ENCODE measurements at places on chromosomes 2 and 18.

DNA sequence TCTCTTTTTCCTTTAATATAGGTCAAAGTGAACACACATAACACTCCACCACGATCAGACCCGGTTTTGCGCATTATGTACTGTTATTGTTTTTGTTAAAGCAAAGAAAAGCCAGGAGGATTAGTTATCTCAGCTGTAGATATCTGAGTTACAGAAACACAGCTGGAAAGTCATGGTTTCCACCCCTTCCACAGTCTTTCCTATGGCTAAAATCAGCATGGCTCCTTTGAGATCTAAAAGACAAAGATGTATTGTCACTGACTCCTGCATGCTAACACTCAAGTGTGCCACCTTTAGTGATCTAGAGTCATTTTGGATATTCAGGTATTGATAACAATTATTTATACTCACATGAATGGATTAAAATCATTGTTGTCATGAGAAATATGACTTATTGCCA lies 260.0 kb downstream of the FIGN start:
- no peak for DNase-seq

- no peak for DNase-seq
Measured at GRCh38 chr2:60569680-60570111, 16.2 kb upstream of the BCL11A start.

GRCh38 chr18:76259096-76259495 lies 235.9 kb downstream of the ZNF516 start:
- DNase-seq, result no peak

- DNase-seq, result no peak
Measured at GRCh38 chr2:160165081-160165480, 35.0 kb downstream of the ITGB6 start.

DNA sequence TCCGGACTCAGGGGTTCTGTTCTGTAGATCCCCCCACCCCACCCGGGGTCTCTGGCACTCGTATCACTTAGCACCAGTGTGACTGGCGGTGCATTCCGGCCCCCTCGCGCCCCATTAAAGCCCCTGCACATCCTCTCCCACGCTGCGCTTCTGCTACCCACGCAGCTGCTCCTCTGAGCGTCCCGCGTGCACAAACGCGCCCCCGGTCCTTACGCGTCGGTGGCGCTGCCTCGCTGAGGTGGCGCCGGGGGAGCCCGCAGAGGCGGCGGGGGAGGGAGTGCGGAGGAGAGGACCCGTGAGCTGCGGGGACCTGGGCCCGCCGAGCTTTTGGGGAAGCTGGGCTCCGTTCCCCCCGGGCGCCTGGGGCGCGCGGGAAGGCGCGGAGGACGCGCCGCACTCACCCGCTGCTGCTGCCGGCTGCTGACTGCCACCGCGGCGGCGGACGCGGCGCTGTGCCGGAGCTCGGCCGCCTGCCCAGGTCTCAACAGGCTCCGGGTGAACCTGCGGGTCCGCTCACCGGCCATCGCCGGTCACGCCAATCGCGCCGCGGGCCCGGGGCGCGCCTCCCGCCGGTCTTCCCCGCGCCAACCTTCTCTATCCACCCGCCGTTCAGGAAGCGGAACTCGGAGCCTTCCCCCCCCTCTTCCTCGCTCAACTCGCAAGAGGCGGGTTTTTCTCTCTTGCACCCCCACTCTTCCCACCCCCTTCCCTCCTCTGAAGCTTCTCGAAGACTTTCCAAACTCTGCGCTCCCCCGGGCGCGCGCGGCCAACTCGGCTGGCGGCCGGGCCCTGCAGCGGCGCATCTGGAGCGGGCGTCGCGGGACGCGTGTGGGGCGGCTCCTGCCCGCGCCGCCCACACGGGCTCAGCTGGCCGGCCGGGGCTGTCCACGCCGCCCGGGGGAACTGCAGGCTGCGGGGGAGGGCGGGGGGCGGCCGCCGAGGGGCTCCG lies at the start of gene DOCK10:
Gene DOCK10 (minus strand): TSS at position 618 of the 949 bp plus-strand sequence. CDS start 94 bp downstream, at position 524.
- DNase-seq, result no peak

DNA sequence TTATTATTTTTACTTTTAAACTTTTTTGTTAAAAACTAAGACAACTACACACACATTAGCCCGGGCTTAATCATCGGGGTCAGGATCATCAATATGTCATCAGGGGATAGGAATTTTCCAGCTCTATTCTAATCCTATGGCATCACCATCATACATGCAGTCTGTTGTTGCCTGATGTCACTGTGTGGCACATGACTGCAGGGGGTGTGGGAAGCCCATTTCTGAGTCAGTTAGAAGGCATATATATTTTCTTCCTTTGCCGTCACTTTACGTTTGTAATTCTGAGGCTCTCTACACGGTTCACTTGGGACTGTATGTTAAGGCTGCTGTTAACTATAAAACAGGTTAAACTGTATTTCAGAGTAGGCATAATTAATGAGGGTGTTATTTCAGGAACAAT lies 144.4 kb upstream of the ITGA6 start:
- DNase-seq, result no peak

DNA sequence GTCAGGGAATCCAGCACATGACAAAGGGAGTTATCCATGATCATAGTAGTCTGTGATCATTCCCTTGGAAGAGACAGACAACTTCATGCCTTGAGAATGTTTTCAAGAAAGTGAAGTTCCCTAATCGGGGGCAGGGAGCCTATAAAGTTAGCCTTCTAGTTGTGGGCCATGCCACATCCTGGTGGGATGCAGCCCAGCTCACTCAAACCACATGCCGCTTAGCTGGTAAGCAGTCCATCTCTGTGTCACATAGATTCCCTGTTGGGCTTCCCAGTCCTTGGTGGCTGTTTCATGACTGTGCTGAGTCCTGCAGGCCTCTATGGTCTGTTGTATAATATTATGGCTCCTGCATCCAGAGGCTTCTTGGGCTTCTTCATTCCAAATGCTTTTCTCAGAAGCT lies 11.4 kb upstream of the ARHGAP25 start:
- no peak for DNase-seq

GRCh38 chr2:186612026-186612425 lies 22.2 kb downstream of the ITGAV start:
- DNase-seq, result no peak

GRCh38 chr18:37243741-37244140 lies 321.9 kb downstream of the CELF4 start:
- DNase-seq, result no peak

DNA sequence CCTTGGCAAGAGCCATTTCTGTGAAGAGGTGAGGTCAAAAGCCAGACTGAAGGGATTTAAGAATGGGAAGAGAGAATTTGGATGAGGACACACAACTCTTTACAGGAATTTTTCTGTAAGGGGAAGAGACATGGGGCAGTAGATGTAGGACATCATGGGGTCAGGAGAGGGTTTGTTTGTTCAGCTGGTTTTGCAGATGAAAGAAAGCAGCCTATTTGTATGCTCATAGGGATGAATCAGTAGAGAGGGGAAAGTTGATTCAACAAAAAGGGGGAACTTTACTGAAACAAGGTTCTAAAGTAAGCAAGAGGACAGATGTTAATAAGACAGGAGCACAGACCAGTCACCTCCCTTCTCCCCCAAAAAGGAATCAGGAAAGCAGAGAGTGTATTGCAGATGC lies 11.2 kb downstream of the SCG2 start:
- no peak for DNase-seq

GRCh38 chr2:64462940-64463700 lies 9.2 kb downstream of the LGALSL start:
- no peak for DNase-seq

DNA sequence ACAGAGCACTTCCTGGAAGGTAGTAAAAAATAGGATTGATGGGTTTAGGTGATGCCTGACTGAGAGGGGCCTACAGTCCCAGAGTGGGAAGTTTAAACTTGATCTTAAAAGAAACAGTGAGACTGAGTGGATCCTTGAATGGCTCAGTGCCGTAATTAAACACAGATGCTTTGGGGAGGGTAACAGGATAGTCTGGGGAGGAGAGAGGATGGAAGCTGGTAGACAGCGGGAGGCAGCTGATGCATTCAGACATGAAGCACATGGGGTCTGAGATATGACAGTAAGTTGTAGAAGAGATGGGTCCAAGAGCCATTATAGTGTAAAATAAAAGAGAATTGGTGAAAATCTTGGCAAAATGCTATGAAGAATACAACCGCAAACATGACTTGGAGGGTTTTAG lies 54.4 kb downstream of the AOX1 start:
- no peak for DNase-seq

DNA sequence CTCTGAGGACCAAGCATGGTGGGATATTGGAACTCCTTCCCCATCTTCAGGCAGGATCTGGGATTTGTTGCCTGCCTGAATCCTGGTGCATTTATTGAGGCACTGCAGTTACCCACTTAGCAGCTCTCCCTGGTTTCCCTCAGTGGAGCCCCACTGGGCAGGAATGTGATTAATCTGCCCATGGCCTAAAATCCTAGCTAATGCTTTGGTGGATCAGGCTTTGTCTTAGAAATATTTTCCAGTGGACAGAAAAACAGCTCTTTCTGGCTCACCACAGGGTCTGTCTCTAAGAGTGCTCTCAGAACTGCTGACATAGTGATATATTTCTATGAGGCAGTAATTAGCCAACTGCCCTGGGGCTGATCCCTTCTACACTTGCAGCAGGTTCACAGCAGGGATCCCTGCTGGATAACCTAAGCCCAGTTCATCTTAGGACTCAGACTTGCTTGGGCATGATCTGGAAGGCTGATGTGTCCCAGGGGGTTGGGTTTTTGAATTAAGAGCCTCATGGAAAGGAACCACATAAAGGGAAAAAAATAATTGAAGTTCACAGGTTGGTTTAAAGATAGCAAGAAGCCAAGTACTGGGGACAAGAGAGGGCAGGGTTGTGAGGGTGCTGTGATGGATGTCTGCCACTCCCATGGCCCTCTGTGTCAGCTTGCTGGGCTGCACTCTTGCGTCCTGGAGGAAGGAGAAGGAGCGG lies 44.3 kb upstream of the ZDBF2 start:
- no peak for DNase-seq

DNA sequence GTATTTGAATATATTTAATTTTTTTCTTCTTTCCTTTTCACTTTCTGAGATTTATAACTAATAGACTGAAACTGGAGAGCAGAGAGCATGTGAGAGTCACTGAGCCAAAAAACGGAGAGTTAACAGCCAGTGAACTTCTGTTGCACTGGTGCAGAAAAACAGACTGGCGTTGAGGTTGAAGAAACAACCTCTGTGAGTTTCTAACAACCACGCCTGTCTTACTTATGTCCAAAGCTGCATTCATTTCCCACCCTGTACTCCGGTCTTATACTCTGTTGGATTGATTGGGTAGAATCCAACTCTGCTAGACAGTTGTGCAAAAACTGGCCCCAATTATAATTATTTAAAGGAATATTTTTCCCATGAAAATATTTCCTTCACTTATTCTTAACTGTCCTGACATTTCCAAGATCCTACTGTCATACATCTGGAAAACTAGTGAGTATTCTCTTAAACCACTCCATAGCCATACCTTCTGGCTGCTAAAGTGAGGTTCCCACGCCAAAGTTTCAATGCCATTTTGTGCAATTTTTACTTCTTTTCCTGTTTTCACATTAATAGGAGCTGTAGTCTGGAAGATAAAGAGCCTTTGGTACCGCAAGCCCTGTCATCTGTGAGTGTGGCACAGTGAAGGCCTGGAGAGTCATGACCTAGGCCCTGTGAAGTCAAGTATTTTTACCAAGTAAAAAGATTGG lies 9.4 kb downstream of the CYP1B1 start:
- no peak for DNase-seq

- no peak for DNase-seq
Measured at GRCh38 chr2:192469612-192470011, 274.9 kb upstream of the TMEFF2 start.

GRCh38 chr2:160043265-160043664 lies 19.1 kb downstream of the PLA2R1 start:
- no peak for DNase-seq

- DNase-seq, result no peak
Measured at GRCh38 chr2:98729652-98730051, 1.3 kb downstream of the MGAT4A start.

GRCh38 chr2:240435457-240435947 lies at the start of gene GPC1:
TSS of gene GPC1 (plus strand) at chr2:240435663. CDS start at chr2:240435919, 256 bp downstream.
- DNase-seq, result no peak

- no peak for DNase-seq
Measured at GRCh38 chr18:13096232-13096631, 105.1 kb downstream of the CEP192 start.

- DNase-seq, result no peak
Measured at GRCh38 chr2:56715683-56716082, 531.9 kb downstream of the CCDC85A start.

GRCh38 chr2:88680916-88681315 lies 10.6 kb upstream of the RPIA start:
- DNase-seq, result no peak

DNA sequence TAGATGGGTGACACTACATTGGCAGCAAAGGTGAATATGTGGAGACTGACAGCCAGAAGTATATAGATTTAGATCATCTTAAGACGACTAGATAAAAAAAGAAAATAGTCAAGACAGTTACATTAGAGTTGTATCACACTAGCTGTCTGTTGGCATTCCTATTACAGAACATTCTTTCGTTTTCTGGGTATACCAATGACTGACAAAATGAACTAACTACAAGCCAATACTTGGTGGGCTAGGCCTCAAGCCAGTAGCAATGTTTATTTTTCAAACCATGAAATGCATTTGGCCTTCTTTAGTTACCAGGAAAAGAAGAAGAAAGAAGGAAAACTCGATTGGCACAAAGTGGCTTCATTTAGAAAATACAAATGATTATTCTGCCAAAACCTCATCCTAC lies 944.9 kb upstream of the ZEB2 start:
- no peak for DNase-seq

DNA sequence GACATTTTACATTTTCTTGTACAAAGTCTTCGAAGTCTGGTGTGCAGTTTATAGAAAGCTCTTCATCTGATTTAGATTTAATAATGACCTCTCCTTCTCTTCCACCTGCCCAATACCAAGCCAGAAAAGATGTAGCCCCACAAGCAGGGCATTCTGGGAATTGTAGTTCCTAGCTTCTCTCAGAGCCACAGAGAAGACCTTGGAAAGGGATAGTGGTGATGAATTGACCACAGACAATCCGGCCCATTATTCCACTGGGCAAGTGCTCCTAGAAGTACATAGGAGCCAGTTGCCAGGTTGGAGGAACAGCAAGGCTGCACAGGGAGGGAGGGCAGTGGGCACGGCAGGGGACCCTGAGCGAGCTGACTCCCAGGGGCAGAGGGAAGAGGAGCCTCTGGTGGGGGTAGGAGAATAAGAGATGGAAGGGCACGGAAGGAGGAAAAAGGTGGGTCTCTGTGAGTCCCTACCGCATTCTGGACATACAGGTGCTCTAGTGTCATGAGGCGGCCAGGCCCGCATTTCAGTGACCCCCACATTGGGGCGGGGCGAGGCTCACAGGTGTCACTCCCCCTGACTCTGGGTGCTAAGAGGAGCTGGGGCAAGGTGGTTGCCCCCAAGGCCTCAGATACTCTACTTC lies 152.5 kb upstream of the HAAO start:
- no peak for DNase-seq

DNA sequence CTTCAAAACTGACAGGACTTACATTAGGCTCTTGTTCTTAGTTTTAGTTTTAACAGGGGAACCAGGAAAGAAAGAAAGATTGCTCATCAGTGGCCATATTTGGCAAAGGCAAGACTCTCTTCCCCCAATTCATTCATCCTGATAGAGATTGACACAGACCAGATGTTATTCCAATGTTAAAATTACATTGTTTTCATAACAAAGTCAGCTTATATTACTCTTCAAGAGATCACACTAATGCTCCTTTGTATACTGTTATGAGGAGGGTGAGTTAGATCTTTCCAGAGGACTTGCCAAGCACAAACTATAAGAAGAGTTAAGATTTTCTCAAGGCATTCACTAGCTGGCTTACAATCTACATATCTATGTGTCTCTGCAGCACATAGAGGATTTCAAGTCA lies 252.1 kb downstream of the SLC8A1 start:
- DNase-seq, result no peak

All from stimulated activated CD4-positive, alpha-beta T cell treated with anti-CD3 and anti-CD28 coated beads, Interleukin-1b, Interleukin-23, amount 100 ng/mL, for 1 hour (primary cell).